A172 (cell line): ENCODE measurements at places on chromosomes 1 and 21. TPM values are rescaled to one million over a fixed set of nuclear protein-coding genes. Genes with fewer than 3 reads are reported as not detected.

GRCh38 chr1:185990565-185990964 is 256.4 kb downstream of the HMCN1 start:
- DNase-seq = no peak

DNA sequence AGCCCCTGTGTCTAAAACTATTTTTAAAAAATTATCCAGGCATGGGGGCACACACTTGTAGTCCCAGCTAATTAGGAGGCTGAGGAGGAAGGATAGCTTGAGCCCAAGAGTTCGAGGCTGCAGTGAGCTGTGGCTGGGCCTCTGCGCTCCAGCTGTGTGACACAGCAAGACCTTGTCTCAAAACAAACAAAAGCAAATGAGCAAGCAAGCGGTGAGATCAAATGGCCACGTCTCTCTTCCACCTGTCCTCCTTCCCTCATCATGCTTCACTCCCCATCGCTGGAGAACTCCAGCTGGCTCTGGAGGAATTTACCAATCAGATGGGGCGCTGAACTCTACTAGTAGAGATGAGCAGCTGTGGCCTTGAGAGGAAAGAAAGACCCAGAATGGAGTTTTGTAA is 14.0 kb upstream of the REN start:
- no peak for DNase-seq

- DNase-seq = no peak
Observed at GRCh38 chr1:158022554-158023312, 29.3 kb downstream of the KIRREL1 start.

DNA sequence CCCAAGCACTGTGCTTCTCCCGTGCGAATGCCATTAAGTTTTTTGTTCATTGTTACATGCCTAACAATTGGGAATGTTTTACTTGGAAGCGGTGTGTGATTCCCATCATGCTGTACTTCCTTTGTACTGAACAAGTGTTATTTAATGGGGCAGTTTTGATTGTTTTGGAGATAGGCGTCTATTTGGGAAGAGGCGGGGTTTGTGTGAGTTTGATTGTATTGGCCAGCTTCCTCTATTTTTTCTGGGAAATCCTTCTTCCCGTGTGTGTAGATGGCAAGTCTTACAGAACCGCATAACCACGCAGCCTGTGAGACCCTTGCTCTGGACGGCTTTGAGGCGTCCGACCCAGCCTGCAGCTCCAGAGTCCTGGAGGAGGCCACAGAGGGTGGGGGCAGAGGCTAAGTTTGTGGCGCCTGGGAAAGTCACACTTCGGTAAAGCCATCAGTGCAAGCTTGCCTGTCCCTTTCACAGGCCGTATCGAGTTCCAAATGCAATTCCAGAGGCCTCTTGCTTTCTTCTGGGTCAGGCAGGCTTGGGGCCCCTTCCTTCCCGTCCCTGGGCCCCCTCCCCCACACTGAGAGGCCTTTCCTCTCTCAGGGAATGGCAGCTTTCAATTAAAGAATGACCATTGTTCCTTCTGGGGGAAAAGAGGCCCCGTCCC is 210.3 kb downstream of the TOMM20 start:
- no peak for DNase-seq

- no peak for DNase-seq
Observed at GRCh38 chr1:109775398-109775797, 11.7 kb upstream of the EPS8L3 start.

GRCh38 chr1:230423951-230424350 is 2.2 kb downstream of the PGBD5 start:
- DNase-seq = no peak

DNA sequence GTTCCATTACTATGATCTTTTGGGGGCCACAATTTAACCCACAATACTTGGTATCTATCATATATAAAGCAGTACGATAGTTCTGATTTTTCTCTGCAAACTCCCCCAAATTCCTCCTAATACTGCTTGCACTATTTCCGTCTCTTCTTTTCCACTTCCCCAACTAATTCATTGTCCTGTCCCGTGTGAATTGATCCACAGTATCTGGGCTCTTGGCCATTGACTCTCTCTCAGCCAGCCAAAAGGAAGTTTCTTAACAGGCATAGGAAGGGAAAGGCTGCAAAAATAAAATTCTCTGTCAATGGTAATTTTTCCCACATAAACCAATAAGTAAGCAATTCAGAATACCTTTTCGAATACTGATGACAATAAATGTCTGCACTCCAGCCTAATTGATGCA is 91.7 kb upstream of the DSCAM start:
- DNase-seq = no peak

DNA sequence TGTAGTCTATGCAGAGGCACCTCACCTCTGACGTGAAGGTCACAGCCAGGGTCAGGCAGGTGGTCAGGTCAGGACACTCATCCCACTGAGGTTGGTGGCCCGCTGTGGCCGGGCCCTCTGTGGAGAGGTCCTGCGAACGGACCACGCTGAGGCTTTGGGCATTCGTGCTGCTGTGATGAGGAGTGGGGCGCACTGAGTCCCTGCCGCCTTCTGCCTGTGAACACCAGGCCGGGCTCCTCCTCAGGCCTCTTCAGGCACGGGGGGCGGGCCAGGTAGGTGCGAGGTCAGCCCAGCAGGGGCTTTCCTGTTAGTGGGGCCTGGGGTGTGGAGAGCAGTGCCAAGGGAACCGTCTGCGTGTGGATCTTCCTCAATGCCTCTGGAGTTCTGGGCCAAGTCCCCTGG is 39.0 kb downstream of the COQ8A start:
- no peak for DNase-seq

GRCh38 chr1:65176056-65176450 is 28.1 kb downstream of the AK4 start:
- no peak for DNase-seq

- no peak for DNase-seq
Observed at GRCh38 chr1:246773213-246773641, 49.0 kb downstream of the SCCPDH start.

- no peak for DNase-seq
Observed at GRCh38 chr1:114844270-114844669, 10.4 kb upstream of the SYCP1 start.

GRCh38 chr1:20725189-20726117 is 7.0 kb downstream of the SH2D5 start:
- peak; percentile 39 for DNase-seq

Gene ZBED6
- 7.1 and 11.9 TPM in 2 replicates for total RNA-seq

Gene SERBP1
- total RNA-seq = 269 and 369 TPM in 2 replicates
